ENCODE measurements at places on chromosomes 11 and 22.

GRCh38 chr22:17943533-17944249, 80.7 kb downstream of the MICAL3 start:
- DNase-seq = no peak

GRCh38 chr11:114472661-114473060, 33.4 kb downstream of the REXO2 start:
- no peak for DNase-seq

- no peak for DNase-seq
These were observed 612 bp downstream of the ASPHD2 start for GRCh38 chr22:26429458-26430286.

GRCh38 chr11:19121646-19122045, 4.7 kb downstream of the ZDHHC13 start:
- DNase-seq = no peak

- DNase-seq = no peak
These were observed 63.5 kb downstream of the ATM start for GRCh38 chr11:108286370-108286769.

DNA sequence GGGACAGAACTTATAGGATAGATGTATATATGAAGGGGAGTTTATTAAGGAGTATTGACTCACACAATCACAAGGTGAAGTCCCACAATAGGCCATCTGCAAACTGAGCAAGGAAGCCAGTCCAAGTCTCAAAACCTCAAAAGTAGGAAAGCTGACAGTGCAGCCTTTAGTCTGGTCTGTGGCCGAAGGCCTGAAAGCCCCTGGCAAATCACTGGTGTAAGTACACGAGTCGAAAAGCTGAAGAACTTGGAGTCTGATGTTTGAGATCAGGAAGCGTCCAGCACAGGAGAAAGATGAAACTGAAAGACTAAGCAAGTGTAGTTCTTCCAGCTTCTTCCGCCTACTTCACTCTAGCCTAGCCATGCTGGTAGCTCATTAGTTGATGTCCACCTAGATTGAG, 799.6 kb upstream of the ARHGAP42 start:
- DNase-seq = no peak

DNA sequence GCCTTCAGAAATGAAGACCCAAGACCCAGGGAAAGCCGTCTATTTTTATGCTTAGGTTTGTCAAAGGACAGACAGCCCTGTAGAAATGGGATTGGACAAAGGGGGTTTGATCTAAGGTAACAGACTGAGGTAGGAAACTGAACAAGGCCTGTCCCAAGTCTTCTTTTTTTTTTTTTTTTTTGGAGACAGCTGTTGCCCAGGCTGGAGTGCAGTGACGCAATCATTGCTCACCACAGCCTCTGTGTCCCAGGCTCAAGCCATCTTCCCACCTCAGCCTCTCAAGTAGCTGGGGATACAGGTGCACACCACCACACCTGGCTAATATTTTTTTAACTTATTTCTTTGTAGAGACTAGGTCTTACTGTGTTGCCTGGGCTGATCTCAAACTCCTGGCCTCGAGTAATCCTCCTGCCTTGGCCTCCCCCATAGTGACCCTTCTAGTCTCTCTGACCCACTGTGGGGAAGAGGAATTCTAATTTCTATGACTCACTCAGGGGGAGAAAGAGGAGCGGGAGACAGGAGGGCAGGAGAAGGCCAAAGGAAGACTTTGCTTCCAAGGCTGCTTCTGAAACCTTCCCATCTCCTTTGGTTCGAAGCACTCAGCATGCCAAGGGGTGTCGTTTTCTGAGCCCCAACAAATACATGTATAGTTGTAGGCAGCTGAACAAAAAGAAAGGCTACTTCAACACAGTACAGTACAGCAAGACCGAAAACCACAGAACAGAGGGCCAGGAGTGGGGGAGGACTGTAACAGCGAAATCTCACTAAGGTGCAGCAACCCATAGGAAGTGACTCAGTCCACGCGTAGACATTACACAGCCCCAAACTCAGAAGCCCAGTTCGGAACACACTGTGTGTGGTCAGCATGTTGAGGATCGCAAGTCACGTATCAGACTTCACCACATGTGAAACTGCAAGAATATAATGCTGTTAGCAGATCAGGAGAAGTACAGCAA, 872 bp downstream of the TMA7B start:
- peak; percentile 58 for DNase-seq

- no peak for DNase-seq
These were observed 23.5 kb downstream of the RDX start for GRCh38 chr11:110272919-110273318.

- no peak for DNase-seq
These were observed 14.7 kb downstream of the DPP3 start for GRCh38 chr11:66494935-66495334.

DNA sequence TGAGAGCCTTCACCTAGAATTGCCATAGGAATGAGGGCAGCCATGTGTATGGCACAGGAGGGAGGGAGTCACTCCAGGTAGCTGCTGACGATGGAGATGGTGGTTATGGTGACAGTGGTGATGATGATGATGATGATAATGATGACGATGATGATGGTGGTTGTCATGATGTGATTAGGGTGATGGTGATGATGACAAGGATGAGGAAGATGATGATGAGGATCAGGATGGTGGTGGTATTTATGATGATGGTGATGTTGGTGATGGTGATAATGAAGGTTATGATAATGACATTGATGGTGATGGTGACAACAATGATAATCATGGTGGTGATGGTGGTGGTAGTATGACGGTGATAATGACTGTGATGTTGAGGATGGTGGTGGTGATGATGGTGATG, 1130.5 kb downstream of the BRD1 start:
- DNase-seq = no peak

DNA sequence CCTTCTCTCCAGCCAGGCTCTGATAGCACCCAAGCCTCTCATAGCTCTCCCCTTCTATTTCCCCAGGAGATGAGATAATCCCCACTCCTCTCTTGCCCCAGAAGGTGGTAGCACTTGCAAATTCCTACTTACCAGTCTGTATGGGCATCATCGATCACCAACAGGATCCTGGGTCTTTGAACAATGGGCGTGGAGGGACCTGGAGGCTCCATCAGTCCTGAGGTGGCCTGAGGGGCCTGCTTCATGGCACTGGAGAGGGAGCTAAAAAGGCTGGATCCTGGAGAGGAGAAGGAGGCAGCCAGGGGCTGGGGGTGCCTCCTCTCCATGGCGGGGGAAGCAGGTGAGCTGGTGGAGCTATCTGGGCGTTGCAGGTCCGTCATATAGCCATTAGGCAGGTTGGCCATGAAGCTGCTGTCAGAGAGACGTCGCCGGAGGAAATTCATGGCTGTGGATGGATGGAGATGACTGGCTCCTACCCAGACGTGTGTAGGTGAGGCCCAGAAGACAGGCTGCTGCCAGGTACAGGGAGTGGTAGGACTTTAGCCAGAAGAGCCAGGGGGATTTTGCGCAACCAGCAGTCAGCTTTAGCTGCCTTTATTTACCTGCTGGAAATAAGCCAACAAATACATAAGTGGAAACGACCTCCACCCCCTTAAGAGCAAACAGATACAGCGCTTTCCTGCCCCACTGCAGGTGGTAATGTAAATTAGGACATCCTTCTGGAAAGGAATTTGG, 51.8 kb downstream of the SYN3 start:
- DNase-seq = no peak

DNA sequence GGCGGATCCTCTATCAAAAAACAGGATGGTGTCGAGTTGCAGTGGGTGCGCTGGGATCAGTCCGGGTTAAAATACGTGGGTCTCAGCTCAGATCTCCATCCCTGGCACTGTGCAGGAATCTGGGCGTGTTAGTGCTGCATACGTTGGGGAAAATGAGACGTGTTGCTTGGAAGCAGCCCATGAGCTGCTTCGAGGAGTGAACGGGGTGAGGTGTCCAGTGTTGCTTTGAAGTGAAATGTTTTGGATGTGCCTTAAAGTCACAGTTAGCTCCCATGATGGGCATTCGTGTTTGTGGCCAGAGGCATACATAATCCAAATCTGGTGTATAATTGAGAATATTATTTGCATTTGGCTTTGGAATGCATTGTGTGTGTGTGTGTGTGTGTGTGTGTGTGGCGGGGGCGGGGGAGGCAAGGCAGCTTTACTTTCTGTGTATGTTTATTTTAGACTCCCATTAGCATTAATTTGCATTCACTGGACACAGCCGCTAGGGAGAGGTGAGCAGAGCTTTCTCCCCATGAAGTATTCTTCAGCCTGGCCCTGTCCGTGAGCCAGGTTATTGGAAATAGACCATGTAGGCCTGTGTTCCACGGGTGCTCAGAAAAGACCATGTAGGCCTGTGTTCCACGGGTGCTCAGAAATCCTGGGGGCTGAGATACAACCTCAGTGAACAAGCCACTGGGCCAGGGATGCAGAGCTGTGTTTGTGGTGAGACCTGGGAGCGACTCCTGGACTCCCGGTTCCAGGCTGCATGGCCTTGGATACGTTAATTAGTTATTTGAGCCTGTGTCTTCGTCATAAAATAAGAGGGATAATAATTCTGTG, 134.6 kb downstream of the ST3GAL4 start:
- no peak for DNase-seq

DNA sequence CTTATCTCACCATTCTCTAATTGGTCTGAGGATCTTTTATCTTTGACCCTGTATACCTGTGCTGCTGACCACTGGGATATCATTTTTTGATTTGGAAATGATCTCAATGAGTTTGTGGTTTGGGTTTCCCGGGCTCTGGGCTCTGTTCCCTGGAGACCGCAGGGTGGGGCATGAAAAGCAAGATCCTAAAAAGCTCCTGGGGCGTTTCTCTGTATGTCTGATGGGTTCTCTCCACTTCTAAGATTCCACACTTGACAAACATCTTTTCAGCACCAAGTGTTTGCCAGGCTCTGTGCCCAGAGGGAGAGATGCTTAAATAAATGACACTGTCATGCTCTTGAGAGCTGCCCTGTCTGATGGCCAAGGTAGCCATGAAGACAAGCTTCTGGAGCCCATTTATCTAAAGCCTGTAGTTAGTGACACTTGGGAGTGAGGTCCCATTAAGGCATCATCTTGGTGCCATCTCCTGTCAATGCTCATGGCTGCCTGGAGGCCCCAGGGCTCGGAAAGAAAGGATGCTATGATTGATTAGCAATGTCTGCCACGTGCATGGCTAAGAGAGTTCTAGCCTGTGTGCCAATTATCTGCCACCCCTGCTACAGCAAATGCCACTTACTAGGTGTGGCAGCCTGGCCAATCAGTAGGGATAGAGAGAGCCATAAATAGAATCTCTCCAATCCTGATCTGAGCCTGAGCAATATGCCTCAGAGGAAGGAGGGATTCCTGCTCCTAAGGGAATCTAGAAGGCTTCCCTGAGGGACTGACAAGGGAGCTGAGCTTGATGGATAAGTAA, 531.6 kb downstream of the MN1 start:
- no peak for DNase-seq

GRCh38 chr11:108694846-108695245, 30.0 kb downstream of the DDX10 start:
- no peak for DNase-seq

DNA sequence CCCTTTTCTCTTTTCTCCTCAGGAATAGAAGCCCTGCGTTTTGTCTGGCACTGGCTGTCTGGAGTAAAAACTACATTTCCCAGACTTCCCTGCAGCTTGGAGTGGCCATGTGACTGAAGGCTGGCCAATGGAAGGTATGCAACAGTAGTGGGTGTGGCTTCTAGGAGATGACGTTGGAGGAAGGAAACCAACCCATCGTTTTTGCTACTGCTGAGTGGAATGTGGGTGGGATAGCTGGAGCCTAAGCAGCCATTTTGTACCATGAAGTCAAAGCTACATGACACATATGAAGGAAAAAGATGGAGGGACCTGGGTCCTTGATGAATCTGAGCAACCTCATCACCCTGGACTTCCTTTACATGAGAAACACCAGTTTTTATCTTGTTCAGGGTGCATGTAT, 19.6 kb downstream of the FGF3 start:
- no peak for DNase-seq

DNA sequence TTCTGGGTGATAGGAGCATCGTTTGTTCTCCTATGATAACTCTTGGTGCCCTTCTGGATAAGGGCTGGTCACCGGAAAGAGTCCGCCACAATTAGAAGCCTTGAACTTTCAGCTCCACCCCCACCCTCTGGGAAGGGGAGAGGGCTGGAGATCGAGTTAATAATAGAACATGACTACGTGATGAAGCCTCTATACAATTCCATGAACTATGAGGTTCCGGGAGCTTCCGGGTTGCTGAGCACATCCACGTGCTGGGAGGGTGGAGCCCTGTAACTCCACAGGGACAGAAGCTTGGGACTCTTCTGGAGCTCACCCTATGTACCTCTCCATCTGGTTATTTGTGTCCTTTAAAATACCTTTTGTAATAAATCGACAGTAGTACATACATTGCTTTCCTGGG, 40.3 kb downstream of the ARHGAP42 start:
- no peak for DNase-seq

GRCh38 chr22:39706376-39707140, 136.0 kb downstream of the CACNA1I start:
- DNase-seq = no peak

GRCh38 chr11:34493926-34494595, 19.5 kb downstream of the ELF5 start:
- DNase-seq = no peak

DNA sequence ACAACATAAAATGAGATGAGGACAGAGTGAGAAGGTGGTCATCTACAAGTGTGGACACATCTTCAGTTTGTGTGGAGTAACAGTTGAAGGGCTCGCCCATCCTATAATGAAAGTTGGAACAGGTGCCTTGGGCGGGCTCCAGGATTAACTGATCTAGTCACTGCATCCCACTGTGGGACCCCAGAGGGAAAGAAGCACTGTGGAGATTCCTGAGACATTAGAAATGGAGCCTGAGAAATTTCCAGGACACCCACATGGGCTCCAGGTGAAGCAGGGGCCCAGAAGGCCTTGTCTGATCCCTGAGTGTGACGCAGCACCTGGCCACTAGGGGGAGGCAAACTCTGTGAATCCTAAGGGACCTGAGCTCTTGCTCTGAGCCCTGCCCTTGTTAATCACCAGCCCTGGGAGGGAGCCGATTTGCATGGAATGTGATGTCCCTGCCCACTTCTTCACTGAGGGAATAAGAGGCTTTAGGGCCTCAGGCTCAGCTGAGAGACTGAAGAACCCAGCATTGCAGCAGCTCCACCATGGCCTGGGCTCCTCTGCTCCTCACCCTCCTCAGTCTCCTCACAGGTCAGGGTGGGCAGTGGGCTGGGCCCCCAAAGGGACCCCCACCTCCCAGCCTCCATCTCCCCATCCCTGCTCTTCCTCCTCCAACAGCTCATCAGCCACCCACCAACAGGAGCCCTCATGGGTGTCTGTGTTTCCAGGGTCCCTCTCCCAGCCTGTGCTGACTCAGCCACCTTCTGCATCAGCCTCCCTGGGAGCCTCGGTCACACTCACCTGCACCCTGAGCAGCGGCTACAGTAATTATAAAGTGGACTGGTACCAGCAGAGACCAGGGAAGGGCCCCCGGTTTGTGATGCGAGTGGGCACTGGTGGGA, 98.4 kb downstream of the VPREB1 start:
- no peak for DNase-seq

DNA sequence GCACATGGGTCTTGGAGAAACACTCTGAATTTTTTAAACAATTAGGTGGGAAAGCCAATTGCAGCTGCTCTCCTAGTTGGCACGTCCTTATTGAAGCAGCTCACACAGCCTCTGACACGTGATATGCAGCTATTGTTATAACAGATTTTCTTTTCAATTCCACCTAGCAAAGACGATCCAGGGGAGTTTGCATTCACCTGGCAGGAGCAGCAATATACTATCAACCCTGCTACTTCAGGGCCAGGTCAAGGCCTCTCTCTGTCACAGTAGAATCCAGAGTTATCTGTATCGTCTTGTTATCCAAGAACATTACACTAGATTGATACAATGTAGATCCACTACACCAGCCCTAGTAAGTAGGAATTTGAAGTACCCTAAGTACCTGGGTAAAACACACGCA, 8.3 kb downstream of the KRTAP5-11 start:
- no peak for DNase-seq

- no peak for DNase-seq
These were observed 5.2 kb upstream of the RASSF10 start for GRCh38 chr11:13003736-13004493.

Data from T-helper 22 cell (primary cell).